ENCODE measurements at places on chromosomes 1 and 21.

GRCh38 chr1:113849072-113849471, 22.4 kb downstream of the PTPN22 start:
- DNase-seq = no peak

GRCh38 chr1:33826311-33826710, 37.6 kb upstream of the HMGB4 start:
- DNase-seq = no peak

DNA sequence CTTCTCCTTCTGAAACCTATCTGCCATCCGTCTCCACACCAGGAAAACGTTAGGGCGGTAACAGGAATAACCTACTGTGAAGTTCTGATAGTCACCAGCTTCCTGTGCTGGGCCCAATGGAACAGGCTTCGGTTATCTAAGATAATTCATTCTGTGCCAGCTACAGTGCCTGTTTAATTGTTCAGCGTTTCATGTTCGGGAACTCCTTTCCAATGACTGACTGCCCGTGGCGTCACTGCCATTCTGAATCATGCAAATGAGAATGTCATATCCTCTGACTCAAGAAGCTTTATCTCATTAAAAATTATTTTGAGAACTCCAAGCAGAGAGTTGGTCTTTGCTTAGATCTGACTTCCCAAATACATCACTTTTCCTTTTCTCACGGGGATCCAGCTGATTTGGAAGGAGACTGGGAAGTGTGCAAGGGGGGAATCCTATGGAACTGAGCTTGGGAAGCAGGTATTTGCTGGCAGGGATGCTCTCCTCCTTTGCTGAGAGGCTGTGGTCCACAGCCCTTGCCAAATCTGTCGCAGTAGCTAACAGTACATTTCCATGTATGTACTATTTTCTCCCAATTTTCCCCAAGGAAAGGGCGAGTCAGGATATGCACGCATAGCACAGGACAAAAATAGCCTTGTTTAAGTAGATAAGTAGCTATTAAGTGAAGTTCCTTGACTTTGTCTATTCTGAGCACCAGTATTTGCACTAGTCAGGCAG, 358.7 kb downstream of the LTN1 start:
- no peak for DNase-seq

GRCh38 chr1:234965111-234965510, 163.5 kb downstream of the TOMM20 start:
- DNase-seq = no peak

GRCh38 chr1:2380816-2381591, 10.3 kb downstream of the MORN1 start:
- no peak for DNase-seq

DNA sequence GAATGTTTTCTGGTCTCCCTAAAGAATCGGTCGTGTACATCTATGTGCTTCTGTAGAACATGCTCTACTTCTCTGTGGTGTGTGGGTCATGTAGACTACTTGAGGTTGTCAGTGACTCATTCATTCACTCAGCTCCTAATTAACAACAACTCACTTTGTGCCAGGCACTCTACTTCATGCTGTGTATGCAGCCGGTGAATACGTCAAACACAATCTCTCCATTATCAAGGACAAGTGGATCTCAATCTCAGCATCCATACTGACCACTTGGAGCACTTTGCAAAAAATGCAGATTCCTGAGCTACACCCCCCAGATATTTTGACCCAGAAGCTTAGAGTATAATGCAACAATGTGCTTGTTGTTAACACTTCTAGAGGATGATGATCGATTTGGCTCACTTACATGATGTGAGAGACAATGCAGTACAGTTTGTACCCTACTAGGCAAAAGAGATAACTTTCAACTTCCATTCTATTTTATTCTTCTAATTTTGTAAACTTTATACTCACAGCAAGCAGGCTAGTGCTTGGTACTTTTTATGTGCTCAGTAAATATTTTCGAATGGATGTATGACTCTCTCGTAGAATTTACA, 508.6 kb upstream of the ADAMTS5 start:
- no peak for DNase-seq

DNA sequence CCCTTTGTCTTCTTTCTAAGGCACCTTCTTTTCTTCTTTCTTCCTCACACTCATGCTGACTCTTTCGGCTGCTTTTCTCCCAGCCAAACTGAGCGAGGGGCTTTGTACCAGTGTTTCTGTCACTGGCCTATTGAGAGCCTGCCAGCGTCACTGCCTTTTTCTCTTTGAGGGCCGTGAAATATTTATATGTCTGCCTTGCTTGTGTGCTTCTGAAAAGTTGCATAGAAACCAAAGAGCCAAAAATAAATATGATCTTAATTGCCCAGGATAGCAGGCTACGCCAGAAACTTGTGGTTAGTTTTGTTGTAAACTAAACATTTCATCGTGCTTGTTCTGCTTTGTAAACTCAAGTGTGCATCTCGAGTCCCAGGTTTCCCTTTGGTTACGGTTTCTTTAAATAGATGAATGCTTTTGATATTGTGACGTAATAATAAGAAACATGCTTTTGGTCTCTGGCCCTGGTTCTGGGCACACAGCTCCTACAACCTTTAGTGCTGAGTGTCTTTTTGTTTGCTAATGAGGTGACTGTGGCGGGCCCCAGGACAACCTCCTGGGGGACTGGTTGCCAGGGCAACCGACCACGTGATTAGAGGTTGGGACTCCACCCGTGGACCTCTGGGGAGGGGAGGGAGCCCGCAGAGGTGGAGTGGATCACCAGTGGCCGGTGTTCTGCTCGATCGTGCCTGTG, 10.8 kb downstream of the SLC37A1 start:
- DNase-seq = no peak

- DNase-seq = no peak
These were observed 697 bp upstream of the ZNF670 start for GRCh38 chr1:247079141-247079874.

- no peak for DNase-seq
These were observed 14.7 kb upstream of the COL6A2 start for GRCh38 chr21:46082963-46083790.

GRCh38 chr1:209363112-209363511, 220.4 kb upstream of the CAMK1G start:
- no peak for DNase-seq

Measured in activated T-cell treated with anti-CD3 and anti-CD28 coated beads for 1 hour (primary cell).